ENCODE measurements at places on chromosomes 5 and 9.
A peak's percentile ranks its signal among the peaks of the same experiment; 100 is the strongest.

- DNase-seq: no peak
Measured at GRCh38 chr9:117413346-117414219, 1.3 kb downstream of the ASTN2 start.

DNA sequence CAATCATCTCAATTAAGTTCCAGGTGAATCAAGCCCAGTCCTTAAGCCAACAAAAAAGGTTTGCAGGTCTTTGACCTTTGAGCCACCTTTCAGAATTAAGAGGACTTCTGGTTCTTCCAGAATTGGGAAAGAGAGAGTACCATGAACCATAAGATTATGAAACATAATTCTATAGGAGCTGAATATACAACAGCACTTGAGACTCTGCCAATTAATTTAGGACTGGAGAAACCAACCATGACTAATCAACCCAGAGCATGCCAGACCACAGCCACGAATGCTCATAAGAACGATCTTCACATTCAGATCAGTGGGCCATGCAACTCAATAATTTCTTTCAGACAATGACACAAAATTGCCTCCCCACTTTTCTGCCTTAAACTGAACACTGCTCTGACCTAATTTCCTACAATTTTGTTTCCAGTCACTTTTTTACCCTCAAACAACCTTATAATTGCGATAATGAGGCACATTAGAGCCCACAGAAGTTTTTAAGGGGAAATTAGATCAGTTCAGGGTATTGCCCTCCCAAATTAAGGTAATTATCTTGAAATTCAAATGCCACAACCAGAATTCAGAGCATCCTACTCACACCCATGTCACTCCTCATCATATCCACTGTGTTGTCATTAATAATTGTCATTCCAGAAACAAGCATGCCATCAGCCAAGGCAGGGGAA, 213.4 kb downstream of the ATPSCKMT start:
- peak; percentile 6 for DNase-seq

- no peak for DNase-seq
Measured at GRCh38 chr9:120904978-120905301, 21.7 kb downstream of the TRAF1 start.

- no peak for DNase-seq
Measured at GRCh38 chr5:52702877-52703276, 84.8 kb upstream of the ITGA1 start.
